Inflammatory macrophage (primary cell): ENCODE measurements at places on chromosomes 4 and X.

DNA sequence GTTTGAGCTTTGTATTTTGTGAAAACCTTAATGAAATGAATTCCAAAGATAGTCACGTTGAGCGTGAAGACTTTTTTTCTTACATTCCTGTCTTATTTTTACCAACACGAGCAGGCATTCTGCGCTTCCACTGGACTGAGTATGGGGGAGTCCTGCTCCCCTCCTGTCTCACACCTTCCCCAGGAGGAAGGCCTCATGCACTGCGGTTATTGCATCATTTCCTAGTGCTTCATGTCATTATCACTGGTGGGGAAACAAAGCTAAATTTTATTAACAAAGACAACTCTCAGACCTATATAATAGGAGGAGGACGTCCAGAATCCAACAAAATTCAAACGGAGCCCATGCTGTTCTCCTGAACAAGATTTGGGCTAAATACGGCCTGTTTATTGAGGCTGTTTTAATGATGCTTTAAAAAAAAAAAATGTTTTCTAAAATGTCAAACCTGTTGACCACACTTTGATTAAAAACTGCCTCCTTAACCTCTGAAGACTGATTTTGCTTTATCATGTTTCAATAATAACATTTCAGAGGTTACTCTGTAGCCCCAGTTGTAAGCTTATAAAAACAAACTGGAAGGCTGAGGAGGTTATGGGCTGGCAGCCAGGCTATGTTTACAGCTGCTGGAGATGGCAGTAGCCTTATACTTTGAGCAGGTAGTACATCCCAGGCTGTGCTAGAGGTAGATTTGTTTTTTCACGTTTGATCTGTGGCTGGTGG is 118.0 kb downstream of the SOWAHB start:
- DNase-seq = no peak

DNA sequence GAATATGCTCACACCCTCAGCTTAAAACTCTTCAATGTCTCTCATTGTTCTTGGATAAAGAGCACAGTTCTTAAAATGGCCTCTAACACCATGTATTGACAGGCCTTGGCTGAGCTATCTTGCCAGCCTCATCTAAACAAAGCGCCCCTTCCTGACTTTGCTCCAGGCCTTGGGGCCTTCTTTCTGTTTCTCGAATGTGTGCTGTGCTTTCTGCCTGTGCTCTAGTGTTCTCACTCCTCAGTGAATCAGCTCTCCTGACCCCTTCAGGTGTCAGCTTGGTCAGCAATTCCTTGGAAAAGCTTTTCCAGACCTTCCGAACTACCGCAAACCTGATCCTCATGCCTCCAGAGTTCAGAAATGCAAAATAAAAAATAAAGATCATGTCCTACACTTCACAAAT is 346.3 kb upstream of the FSTL5 start:
- DNase-seq = no peak

DNA sequence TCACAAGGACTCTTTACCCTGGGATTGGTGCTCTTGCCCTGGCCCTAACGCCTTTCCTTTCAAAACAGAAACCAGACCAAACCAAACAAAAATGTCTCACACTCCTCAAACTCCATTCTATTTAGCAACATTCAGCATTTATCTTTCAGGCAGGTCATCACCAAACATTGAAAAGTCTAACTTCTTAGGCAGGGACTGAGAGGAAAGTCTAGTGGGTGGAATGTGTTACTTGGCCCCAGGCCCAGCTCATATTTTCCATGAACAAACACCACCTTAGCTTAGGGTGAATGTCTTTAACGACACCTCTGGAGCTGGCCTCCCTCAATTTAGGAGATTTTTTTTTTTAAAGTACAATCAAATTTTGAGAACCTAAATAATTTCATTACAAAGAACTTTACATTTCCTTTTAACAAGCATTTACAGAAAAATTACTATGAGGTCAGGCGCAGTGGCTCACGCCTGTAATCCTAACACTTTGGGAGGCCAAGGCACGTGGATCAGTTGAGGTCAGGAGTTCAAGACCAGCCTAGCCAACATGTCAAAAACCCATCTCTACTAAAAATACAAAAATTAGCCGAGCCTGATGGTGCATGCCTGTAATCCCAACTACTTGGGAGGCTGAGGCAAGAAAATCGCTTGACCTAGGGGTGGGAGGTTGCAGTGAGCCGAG is 10.2 kb upstream of the N4BP2 start:
- DNase-seq = no peak

- DNase-seq = no peak
These were observed 56.4 kb downstream of the SPOCK3 start for GRCh38 chr4:167177925-167178324.

GRCh38 chr4:39616651-39617050 is 22.0 kb downstream of the SMIM14 start:
- DNase-seq = no peak

DNA sequence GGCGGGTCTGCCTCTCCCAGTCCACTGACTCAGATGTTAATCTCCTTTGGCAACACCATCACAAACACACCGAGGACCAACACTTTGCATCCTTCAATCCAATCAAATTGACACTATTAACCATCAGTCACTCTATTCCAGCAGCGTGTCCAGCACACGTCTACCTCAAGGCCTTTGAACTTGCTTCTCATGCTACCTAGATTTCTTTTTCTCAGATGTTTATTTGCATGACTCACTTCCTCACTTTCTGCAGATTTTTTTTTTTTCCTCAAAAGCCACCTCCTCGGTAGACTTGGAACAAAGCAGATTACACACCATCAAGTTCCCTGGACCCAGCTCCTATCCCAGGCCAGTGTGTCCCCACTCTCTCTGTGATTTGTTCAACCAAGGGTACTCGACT is 49.5 kb downstream of the SUPT20HL2 start:
- no peak for DNase-seq

GRCh38 chr4:28226962-28227361 is 1366.3 kb downstream of the STIM2 start:
- no peak for DNase-seq

DNA sequence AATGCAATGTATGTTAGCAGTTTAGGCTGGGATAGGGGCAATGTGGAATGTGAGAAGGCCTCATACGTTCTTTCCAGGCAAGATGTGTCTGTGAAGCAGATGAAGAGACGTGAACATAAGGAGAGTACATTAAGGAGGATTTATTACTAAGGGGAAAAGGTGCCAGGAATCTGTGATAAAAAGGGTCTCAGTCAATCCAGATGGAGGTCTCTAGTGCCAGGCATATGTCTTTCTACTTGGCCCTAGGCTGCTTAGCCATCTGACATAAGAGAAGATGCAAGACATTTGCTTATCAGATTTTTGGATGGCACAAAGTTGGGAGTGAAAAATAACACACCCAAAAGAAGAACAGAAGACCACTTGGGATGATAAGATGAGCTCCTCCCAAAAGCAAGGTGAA is 93.0 kb upstream of the PRKG2 start:
- DNase-seq = no peak

GRCh38 chr4:5052204-5052702 is 973 bp downstream of the STK32B start:
- DNase-seq = no peak
